Activated gamma-delta T cell treated with Interleukin-2 at 50 U/mL for 16 hours (primary cell): ENCODE measurements at places on chromosomes 16 and 17.

DNA sequence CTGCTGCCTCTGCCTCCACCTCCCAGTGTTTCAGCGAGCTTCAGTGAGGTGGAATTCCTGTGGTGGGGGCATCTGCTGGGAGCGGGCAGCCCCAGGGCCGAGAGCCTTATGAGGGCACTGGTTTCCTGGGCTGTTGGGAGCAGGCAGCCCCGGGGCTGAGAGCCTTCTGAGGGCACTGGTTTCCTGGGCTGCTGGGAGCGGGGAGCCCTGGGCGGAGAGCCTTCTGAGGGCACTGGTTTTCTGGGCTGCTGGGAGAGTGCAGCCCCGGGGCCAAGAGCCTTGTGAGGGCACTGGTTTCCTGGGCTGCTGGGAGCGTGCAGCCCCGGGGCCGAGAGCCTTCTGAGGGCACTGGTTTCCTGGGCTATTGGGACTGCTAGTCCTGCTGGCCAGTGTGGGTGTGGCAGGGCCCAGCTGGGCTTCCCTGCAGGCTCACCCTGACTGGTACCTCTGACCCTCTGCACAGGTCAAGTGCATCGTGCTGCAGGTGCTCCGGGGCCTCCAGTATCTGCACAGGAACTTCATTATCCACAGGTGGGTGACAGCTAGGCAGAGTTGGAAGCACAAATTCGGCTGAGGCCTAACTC is 5.6 kb downstream of the CDK10 start:
- DNase-seq, result no peak

- no peak for DNase-seq
Measured at GRCh38 chr17:10192972-10193371, 5.4 kb downstream of the GAS7 start.

GRCh38 chr17:733743-734142 is 1.3 kb downstream of the TLCD3A start:
- no peak for DNase-seq

DNA sequence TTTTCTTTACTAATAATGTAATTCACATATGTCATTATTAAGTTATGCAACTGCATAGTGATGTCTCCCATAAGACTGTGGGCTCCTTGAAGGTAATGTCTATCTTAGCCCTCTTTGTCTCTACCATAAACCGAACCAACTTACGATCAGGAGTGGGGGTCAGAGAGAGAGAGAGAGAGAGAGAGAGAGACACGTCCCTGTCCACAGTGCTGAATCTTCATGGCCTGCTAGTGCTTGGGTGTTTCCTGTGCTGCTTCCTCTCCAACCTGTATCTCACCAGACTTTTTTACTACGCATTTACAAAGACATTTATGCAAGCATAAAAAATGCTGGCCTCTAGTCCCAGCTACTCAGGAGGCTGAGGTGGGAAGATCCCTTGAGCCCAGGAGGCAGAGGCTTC is 52.2 kb upstream of the HAPSTR1 start:
- DNase-seq, result no peak

- DNase-seq, result no peak
Measured at GRCh38 chr17:79746889-79747507, 16.3 kb downstream of the ENPP7 start.

GRCh38 chr17:4412933-4413831 is 20.6 kb upstream of the SPNS3 start:
- peak; percentile 94 for DNase-seq

DNA sequence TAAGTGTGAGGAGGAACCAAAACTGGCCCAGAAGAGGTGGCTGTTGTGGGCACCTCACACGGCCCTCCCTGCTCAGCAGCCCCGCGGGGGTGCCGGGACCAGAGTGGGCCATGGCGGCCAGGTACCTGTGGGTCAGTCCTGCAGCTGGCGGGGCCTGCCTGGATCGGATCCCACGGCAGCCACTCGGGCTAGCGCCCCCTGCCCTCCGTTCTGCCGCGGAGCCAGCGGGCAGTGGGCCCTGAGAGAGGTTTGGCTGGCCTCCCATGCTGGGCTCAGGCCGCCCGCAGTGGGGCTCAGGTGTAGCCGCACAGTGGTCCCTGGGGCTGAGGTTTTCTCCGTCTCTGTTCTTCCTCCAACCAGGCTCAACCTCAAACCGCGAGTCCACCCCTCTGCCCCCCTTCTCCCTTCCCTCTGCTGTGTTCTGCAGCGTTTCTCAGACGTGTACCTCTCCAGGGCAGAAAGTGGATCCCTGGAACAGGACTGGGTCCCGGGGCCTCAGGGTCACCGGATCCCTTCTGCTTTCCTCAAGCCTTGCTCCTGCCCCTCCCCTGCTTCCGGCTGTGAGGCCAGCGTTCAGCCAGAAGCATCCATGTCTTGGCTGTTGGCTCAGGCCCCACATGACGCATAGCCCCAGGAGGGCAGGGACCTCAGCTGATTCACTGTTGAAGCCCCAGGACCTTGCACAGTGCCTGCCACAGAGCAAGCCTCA is 28.6 kb upstream of the ITGA3 start:
- no peak for DNase-seq

GRCh38 chr17:36869856-36870719 is 67.2 kb upstream of the LHX1 start:
- DNase-seq, result no peak

- DNase-seq, result no peak
Measured at GRCh38 chr16:81774348-81774747, 4.7 kb upstream of the PLCG2 start.

GRCh38 chr16:4386451-4386805 is 14.8 kb downstream of the VASN start:
- no peak for DNase-seq

- no peak for DNase-seq
Measured at GRCh38 chr16:88306411-88306810, 76.3 kb upstream of the ZNF469 start.

DNA sequence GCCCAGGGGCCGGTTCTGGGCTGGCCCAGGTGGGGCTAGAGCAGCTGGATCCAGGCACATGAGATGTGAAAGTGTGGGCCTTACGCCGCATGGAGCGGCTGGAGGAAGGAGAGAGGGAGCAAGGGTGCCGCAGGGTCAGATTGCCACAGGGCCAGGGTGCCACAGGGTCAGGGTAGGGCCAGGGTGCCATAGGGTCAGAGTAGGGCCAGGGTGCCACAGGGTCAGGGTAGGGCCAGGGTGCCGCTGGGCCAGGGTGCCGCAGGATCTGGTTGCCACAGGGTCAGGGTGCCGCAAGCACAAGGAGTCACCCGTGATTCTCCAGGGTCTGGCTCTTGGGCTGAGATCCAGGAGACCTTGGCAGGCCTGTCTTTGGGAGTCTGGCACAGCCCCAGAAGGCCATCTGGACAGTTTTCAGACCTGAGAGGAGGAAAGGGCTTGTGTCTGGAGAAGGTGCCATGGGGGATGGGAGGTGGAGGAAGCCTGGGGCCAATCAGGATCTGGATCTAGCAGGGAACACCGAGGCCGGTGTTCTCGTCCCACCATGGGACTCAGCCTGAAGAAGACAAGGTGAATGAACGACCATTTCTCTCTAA is 13.1 kb upstream of the LASP1NB start:
- no peak for DNase-seq

- DNase-seq, result peak; percentile 82
Measured at GRCh38 chr16:4474192-4474961, at the start of gene NMRAL1. Gene NMRAL1 (minus strand): TSS chr16:4474625. CDS start chr16:4474132, 493 bp downstream.

DNA sequence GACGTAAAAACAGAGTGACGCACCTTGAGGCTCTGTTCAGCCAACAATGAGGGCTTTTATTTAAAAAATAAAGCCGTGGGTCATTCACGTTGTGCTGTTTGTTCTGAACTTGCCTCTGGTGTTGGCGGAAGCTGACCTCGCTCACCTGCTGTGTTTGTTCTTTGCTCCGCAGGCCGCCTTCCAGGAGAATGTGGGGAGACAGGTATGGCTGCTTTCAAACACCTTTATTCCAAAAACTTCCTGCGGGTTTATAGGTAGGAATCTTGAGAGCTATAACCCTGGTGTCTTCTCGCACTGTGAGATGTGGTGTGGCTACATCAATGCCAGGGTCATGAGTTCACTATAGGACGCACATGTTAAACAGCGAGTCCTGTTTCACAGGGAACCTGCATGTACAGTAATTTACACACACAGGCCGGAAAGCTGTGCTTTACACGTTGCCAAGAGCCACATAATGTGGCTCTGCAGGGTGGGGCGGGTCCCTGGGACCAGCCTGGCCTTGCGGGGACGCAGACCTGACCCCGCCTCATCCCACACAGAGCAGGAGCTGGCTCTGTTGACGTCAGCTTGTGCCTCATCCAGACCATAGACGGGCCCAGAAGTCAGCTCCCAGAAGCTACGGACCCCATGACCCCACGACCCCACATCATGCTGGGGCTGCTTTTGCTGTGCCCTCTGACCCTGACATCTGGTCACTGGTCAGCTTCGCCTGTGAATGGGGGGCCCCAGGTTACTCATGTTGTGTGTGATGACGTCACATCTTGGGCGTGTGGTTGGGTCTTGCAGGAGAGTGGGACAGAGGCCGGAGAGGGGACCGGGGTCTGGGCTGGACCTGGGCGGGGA is 49.9 kb upstream of the ZNF750 start:
- DNase-seq, result no peak

DNA sequence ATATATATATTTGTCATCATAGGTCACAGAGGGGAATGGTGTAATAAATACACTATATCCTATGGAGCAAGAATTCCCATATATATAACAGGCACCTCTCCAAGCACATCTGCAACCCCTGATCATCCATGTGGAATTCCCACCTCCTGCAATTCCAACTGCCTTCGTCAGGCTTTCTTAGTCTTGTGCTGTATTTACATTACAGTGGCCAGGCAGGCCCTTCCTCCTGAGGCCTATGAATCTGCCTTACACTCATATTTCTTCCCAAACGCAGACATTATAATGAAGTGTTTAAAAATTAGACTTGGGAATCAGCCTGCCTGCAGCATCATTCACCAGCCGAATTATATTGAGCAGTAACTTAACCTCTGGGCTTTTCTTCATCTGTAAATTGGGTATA is 19.3 kb upstream of the DNAH9 start:
- no peak for DNase-seq

- DNase-seq, result no peak
Measured at GRCh38 chr16:83887080-83887479, 11.8 kb upstream of the MLYCD start.

- DNase-seq, result no peak
Measured at GRCh38 chr17:11490171-11490755, 108.0 kb upstream of the DNAH9 start.

DNA sequence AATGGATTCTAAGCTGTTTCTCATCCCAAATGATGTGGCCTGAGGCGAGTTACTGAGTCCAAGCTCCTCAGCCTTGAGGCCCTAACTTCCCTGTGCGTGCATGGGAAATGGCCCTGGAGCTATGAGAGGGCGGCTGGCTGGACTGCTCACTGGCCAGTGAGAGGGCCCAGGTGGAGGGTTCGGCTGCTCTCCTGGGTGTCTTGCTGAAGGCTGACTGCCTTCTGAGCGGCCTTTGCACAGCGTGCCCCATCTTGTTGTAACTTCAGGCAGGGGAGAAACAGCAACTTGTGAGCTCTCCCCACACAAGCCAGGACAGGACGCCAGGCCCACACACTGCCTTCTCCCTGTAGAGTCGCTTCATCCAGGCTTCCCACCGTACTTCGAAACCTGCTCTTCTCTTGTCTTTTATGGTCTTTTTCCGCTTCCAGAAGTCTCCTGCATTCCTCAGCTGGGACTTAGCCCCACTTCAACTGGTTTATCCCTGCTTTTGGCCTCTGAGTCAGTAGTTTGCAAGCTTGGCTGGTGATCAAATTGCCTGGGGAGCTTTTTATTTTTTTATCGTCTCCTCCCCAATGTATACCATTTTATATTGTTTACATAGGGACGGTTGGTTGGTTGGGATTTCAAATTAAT is 13.3 kb downstream of the CDH3 start:
- no peak for DNase-seq

DNA sequence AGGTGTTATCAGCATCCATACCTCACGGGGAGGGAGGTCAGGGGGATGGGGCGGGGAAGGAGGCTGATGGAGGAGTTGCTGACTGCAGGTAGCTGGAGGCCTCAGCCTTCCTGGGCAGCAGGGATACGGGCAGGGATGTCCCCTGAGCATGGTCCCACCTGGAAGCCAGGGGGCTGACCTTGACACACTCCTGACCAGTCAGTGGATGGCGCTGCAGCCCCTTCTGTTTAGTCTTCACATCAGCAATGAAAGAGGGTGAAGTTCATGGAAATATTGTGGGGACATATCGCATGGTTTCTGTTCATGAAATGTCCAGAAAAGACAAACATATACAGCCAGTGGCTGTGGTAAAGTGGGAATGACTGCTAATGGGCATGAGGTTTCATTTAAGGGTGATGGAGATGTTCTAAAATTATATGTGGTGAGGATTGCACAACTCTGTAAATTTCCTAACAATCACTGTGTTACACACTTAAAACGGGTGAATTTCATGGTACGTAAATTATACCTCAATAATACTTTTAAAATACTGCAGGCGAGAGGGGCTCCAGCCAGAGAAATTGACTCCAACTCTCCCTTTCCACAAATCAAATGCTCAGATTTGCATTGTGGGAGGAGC is 489.6 kb downstream of the CDH13 start:
- DNase-seq, result no peak

DNA sequence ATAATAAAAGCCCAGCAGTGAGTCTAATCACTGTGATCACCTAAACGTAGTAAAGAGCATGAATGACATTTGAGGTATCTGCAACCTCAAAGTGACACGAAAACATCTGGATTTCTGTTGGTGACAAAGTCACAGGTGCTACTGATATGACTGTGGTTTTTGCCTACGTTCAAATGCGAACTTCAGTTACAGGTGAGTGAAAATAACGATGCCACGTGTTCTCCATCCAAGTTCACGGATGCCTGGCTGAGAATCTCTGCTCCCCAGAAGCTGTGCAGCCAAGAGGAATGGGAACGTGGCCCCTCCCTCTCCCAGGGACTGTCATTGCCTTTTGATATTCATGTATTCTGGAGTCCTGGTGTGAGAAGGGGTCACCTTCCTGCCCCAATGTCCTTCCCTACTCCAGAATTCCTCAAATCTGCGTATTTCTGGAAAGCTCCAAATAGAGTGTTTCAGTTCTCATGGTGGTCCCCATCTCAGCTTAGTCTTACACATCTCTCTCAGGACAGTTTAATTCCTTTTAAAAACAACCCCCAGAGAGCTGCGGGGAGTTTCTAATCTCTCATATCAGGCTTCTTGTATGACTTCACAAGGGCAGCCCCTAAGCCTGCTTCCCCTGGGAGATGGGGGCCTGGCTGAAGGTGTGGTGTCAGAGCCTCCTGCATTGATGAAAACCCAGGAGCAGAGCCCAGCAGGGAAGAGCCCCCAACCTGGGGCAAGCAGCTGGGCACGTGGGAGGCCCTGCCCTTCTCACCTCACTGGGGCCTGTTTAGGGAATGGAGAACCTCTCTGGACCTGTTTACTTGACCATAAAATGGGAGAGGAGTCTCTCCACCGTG is 25.8 kb downstream of the PIK3R5 start:
- DNase-seq, result no peak

GRCh38 chr17:79811011-79811867 is 14.4 kb upstream of the CBX8 start:
- DNase-seq, result no peak

DNA sequence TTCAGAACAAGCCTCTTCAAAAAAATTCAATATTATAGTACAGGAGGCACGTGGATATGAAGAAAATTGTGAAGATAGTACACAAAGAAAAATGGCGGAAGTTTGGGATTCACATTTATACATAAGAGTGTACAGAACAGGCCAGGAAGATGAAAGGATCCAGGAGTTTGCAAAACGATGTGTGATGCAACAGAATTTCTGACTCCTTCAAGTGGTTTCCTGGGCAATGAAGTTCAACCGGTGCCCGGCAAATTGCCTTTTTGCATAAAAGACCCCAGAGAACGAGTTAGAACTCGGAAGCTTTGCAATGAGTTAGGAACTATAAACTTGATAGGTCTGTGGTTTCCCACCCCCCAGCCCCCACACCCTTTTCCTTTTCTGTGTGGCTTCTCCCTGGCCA is 189.1 kb downstream of the SALL1 start:
- no peak for DNase-seq

GRCh38 chr16:49951574-49952195 is 73.3 kb upstream of the CNEP1R1 start:
- no peak for DNase-seq
